ENCODE measurements at places on chromosomes 7 and 10.

GRCh38 chr7:135197906-135198655 is 13.2 kb downstream of the WDR91 start:
- no peak for DNase-seq

DNA sequence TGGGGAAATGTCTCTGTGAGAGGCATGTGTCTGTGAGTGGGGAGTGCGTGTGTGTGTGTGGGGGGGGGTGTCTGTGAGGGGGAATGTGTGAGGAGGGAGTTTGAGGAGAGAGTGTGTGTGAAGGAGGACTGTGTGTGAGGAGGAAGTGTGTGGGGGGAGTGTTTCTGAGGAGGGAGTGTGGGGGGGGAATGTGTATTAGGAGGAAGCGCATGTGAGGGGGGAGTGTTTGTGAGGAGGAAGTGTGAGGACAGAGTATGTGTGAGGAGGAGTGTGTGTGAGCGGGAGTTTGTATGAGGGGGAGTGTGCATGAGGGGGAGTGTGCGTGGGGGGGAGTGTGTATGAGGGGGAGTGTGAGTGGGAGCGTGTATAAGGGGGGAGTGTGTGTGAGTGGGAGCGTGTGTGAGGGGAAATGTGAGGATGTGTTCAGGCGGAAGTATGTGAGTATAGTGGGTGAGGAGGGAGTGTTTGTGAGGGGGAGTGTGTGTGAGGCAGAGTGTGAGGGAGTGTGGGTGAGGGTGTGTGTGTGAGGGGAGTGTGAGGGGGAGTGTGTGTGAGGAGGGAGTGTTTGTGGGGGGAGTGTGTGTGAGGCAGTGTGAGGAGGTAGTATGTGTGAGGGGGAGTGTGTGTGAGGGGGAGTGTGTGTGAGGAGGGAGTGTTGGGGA is 21.8 kb upstream of the PTPRN2 start:
- no peak for DNase-seq

DNA sequence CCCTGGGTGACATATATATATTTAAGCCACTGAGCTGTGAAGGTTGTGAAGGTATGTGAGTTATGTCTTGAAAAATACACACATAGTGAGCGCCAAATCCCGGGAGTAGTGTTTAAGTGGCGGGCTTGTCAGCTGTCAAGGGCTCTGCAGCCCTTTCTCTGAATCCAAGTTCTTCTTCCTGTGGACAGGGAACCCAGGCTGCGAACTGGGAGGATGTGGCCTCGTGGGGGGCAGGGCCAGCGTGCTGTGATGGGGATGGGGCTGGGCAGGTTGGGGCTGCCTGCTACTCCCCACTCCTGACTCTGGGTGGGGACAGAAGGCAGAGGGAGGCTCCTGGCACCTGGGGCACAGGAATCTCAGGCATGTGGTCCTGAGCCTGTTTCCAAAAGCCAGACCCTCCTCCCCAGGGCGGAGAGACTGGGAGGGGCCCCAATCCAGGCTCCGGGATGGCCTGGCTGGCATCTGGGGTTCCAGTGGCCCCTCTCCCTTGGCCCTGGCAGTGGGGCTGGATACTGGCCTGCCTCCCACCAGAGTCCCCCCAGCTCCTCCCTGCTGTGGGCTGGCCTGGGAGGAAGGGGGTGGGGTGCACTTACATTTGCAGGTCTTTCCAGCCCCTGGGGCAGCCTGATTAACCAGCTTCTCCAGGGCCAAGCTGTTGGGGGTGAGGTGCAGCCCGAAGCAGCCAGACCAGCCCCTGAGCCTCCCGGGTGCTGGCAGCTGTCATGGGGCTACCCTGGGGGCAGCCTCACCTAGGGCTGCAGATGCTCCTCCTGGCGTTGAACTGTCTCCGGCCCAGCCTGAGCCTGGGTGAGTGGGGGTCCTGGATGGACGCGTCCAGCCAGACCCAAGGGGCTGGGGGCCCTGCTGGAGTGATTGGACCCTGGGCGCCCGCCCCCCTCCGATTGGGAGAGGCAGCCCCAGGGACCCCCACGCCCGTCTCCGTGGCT is at the start of gene UPK3B:
UPK3B (plus strand) TSS at position 622 of the 947 bp plus-strand sequence; CDS start at position 723, 101 bp downstream.
- DNase-seq, result no peak

DNA sequence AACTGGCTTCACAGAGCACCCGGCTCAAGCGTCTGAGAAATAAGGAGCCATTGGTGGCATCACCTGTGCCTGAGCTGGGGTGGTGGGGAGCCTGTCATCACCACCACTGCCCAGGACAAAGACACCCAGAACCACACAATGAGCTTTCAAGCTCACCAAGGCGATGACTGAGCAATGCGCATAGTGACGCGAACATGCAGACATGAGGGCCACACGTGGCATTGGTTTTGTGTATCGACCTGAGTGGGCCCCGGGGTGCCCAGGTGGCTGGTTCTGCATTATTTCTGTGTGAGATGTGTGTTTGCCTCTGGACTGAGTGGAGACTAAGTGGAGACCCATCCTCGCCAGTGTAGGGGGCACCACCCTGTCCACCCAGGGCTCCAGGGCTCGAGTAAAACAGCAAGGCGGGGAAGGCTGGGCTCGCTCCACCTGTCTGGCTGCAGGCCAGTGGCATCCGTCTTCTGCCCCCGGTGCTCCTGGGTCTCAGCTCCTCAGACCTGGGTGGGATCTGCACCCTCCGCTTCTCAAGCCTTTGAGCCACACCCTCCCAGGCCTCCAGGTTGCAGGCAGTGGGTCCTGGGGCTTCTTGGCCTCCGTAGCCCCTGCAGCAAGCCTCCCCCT is 92.6 kb downstream of the DIP2C start:
- no peak for DNase-seq

GRCh38 chr10:131980321-131980720 is 1.4 kb downstream of the BNIP3 start:
- DNase-seq, result no peak

GRCh38 chr7:49638166-49638565 is 135.3 kb upstream of the VWC2 start:
- no peak for DNase-seq

GRCh38 chr7:71733107-71733870 is 601.3 kb downstream of the GALNT17 start:
- DNase-seq, result peak; percentile 40

DNA sequence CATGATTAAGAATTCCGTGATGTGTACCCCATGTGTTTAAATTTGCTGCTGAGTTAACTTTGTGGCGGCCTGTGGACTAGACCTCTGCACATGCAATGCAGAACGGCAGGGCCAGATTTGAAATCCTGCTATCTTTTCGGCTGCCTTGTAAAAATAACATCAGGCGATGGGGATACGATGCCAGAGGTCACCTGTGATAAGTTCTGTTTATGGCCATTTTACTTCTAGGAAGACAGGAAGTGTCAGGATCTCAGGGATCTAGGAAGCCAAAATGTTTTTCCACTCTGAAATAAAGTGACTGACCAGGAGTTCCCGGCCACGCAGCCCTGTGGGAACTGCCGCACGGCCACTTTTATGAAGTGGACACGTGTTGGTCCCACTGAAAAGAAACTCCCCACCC is 77.5 kb downstream of the EGFR start:
- DNase-seq, result no peak

GRCh38 chr7:131016230-131016629 is 282.2 kb upstream of the KLF14 start:
- DNase-seq, result no peak

GRCh38 chr10:104589871-104590270 is 51.2 kb upstream of the SORCS3 start:
- DNase-seq, result no peak

- DNase-seq, result no peak
Observed at GRCh38 chr10:123942114-123942861, 50.7 kb upstream of the CPXM2 start.

DNA sequence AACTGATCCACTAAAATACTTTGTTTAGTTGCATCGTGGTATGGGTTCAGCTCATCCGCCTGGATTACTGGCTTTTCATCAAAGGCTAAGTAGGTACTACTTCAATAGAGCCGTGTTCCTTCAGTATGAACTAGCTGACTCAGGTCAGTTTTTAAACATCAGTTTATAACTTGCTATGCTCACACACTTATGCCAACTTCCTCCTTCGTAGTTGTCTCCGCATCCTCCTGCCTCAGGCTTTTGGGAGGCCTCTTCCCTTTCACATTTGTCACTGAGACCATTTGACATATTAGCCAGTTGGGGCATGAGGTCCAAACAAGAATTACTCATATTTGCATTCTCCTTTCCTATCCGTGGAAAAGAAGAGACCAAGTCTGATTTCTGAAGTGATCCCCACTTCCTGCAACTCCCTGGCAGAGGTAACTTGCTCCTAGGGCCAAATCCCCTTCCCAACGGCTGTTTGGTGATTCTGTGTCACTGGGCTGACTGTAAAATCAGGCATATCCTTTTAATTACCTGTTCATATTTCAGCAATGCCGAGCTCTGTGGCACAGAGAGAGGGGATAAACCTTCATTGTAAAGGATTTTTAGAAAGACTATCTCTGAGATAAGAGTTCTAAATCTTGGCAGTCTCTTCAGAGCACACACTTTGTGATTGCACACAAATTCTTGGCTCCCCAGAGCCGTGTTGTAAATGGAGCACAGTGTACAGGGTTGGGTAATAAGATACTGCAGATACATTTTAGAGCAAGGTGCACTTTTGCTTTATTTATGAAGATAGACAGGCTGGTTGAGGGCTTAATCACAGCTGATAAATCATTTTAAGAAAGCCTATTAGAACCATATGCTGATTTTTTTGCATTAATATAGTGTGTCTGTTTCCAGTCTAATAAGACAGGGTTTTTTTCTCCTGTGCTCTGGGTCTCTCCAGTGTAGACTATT is 108.0 kb downstream of the CREB5 start:
- no peak for DNase-seq

GRCh38 chr10:14774797-14775196 is at the start of gene FAM107B:
Gene FAM107B (minus strand): TSS chr10:14774897. CDS start chr10:14774663, 234 bp downstream.
- DNase-seq, result no peak

DNA sequence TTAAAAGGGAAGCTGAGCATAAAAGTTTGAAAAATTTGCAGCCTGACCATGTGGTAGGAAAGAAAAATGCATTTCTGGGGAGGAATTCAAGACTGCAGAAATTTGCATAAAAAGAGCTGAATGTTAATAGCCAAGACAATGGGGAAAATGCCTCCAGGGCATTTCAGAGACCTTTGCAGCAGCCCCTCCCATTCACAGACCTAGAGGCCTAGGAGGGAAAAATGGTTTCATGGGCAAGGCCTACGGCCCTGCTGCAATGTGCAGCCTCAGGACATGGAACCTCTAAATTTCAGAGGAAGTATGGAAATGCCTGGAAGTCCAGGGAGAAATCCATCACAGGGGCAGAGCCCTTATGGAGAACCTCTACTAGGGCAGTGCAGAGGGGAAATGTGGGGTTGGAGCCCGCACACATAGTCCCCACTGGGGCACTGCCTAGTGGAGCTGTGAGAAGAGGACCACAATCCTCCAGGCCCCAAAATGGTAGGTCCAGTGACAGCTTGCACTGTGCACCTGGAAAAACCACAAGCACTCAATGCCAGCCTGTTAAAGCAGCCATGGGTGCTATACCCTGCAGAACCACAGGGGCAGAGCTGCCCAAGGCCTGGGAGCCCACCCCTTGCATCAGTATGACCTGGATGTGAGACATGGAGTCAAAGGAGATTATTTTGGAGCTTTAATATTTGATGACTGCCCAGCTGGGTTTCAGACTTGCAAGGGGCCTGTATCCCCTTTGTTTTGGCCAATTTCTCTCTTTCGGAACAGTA is 243.8 kb downstream of the DNAJB9 start:
- no peak for DNase-seq

- DNase-seq, result no peak
Observed at GRCh38 chr7:22481726-22482125, 18.3 kb downstream of the STEAP1B start.

DNA sequence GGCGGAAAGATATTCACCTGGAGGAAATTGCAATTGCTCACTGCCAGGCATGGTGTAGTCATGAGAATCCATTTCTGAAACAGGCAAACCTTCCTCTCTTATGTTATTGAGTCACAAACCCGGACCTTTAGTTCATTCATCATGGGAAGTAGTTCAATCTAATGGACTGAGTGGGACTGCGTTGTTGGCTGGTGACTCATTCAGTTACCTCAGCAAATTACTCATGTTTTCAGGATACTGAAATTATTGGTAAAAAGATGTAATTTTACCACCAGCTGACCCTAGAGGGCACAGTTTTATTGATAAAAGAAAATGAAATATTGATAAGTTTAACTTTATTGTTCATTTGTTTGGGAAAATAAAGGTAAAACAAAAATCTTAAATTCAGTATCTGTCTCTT is 1194.4 kb upstream of the SORCS1 start:
- no peak for DNase-seq

DNA sequence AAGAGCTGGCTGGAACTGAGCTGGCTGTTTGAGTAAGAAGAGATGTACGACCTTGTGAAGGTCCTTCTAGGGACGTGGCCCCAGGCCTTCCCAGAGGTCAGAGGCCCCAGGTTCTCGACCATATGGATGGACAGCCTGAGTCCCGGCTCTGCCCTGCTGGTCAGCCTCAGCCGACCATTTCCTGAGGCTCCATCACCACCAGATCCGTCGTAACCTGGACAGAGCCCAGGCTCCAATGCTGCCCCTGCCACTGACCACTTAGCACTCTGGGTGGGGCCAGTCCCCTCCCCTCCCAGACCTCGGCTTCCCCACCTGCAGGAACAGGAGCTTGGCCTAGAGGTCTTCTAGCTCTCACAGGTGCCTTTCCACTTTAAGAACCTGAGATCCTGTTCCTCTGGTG is 10.6 kb upstream of the INMT start:
- no peak for DNase-seq

DNA sequence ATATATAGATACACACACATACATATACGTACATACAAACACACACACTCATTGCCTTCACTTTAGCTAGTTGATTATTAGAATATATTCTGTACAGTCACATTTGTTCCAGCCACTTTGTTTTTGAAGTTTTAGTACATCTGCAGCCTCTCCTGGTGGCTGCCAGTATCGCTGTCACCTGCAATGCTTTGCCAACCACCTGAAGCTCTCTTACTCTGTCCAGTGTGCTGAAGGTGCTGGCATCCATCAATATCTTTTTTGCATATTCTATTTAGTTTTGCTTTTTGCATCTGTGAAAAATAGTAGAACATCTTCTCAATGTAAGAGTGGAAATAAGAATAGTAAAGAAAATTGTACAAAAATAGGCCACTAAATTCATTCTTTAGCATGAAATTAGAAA is 388.6 kb downstream of the EXOC4 start:
- DNase-seq, result no peak

DNA sequence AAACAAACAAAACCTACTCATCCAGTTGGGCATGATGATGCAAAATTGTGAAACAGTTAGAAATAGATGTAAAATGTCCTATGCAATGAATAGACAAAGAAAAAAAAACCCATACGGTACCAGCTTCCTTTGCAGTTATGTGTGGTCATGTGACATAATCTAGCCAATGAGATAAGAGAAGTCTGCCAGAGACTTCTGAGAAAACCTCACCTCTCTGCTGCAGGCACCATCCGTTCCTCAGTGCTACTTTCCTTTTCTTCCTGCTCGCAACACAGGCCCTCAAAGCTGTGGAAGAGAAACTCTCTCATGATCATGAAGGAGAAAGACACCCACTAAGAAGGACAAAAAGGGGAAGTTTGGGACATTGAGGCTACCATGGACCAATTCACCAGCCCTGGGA is 76.8 kb upstream of the CARD11 start:
- DNase-seq, result no peak

GRCh38 chr7:121187676-121188075 is 141.1 kb upstream of the WNT16 start:
- no peak for DNase-seq

- no peak for DNase-seq
Observed at GRCh38 chr10:61732629-61733278, 70.0 kb downstream of the CABCOCO1 start.

- no peak for DNase-seq
Observed at GRCh38 chr10:44756216-44756615, 154.9 kb upstream of the TMEM72 start.

GRCh38 chr10:14328881-14329672 is 1.6 kb downstream of the FRMD4A start:
- no peak for DNase-seq

- DNase-seq, result no peak
Observed at GRCh38 chr7:112120696-112121217, 85.4 kb downstream of the DOCK4 start.
